ENCODE measurements at places on chromosomes 7 and 10.

GRCh38 chr10:4685904-4686643 lies 139.9 kb upstream of the AKR1E2 start:
- DNase-seq = no peak

GRCh38 chr7:131767591-131767990 lies 211.2 kb upstream of the PODXL start:
- no peak for DNase-seq

GRCh38 chr10:12357525-12358151 lies 8.3 kb downstream of the CAMK1D start:
- no peak for DNase-seq

- DNase-seq = no peak
Measured at GRCh38 chr7:1993031-1993695, 239.6 kb downstream of the MAD1L1 start.

GRCh38 chr7:5276611-5277010 lies 6.1 kb upstream of the SLC29A4 start:
- no peak for DNase-seq

DNA sequence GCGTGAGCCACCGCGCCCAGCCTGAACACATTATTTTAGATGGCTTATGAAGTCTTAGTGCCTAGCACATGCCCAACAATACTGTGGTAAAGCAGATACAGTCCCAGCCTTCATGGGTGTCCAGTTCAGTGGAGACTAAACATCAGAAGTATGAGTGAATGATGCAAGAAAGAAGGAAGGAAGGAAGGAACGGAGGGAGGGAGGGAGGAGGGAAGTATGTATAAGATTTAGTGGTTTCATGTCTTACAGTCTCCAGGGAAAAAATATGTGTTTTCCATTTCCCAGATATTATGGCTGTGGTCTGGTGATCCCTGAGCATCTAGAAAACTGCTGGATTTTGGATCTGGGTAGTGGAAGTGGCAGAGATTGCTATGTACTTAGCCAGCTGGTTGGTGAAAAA lies 2.9 kb downstream of the AS3MT start:
- no peak for DNase-seq

GRCh38 chr7:103718482-103719061 lies 270.9 kb downstream of the RELN start:
- DNase-seq = no peak

GRCh38 chr10:88333248-88333630 lies 249.9 kb downstream of the RNLS start:
- DNase-seq = no peak

DNA sequence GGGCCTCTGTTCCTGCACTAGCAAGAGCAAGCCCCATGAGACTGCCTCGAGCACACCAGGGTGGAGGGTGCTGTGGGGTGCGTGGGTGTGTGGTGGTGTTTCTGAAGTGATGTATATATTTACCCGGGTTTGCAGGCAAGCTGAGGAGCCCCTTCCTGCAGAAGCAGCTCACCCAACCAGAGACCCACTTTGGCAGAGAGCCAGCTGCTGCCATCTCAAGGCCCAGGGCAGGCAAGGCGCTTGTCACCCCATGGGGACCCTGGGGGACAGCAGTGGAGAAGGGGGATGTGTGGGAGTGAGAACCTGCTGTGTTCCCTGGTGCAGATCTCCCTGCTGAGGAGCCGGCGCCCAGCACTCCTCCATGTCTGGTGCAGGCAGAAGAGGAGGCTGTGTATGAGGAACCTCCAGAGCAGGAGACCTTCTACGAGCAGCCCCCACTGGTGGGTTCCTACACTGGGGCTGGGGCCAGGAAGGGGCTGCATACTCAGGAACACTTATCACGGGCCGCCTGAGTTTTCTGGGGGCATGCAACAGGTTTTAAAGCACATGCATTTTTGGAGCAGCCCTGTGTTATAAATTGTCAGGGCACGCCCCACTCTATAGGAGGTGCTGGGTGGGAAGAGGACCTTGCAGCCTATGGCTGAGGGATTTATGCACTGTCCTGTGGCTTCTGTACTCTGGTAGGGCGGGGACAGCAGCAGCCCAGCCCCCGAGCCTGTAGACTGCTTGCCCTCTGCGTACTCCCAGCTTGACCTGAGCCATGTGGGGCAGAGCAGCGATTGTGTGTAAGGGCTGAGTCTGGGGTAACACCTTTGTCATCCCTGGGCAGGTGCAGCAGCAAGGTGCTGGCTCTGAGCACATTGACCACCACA lies 5.9 kb downstream of the PGAM2 start:
- DNase-seq = no peak

- no peak for DNase-seq
Measured at GRCh38 chr7:121341933-121342332, 13.1 kb downstream of the WNT16 start.

GRCh38 chr10:128779416-128779815 lies 653.2 kb upstream of the MKI67 start:
- DNase-seq = no peak

- DNase-seq = no peak
Measured at GRCh38 chr7:115217373-115217772, 295.5 kb downstream of the MDFIC start.

- no peak for DNase-seq
Measured at GRCh38 chr10:4111643-4112042, 326.6 kb upstream of the KLF6 start.

GRCh38 chr10:96705134-96705533 lies 15.2 kb downstream of the PIK3AP1 start:
- DNase-seq = no peak

- no peak for DNase-seq
Measured at GRCh38 chr7:77222819-77223218, 23.2 kb upstream of the FGL2 start.

- DNase-seq = no peak
Measured at GRCh38 chr10:26755443-26755903, 58.0 kb downstream of the PDSS1 start.

DNA sequence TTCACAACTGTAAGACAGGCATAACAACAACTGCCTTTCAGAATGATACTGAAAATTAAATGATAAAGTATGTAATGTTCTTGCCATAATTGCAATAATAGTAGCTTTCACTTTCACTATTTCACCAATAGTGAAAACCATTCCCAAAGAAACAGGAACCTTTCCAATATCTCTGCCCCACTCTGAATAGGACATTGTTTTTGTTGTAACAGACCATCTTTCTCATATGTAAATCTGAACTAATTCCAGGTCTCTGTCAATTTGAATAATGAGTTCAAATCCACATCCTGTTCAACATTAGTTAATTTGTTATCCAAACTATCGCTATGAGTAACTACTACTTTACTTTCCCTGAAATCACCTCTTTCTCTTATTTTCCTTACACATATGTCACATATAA lies 148.0 kb downstream of the LRRN3 start:
- no peak for DNase-seq

GRCh38 chr7:69910150-69910549 lies 311.9 kb downstream of the AUTS2 start:
- no peak for DNase-seq

DNA sequence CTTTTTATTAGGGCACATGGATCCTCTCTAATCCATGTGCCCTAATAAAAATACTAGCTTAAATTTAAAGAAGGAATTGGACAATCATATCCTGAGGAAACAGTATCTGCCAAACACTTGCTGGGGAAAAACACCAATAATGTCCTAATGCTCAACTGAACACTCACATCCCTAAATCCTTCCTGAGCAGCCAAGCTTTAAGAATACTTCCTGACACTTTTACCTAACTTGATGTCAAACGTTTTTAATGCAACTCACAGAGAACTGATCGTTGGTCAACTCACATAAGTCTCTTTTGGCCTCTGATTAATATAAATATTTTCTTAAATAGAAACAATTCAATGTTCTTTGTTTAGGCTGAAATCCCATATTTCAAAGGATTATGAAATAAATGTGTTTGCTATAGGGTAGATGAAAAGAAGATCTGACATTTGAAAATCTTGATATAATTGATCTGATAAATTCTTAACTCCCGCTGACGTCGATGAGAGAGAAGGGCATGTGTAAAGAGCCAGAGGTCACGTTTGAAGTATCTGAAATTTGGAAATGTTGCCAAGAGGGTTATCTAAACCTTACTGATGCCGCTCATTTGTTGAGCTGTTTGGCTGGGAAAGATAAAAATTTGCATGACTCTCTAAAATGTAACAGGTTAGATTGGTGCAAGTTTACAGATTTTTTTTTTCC lies 122.8 kb upstream of the RHOBTB1 start:
- DNase-seq = no peak

All from stimulated activated CD4-positive, alpha-beta T cell treated with anti-CD3 and anti-CD28 coated beads, Interleukin-15, amount 100 ng/mL, for 1 hour (primary cell).